H7 (cell line): ENCODE measurements at places on chromosomes 7 and 10. TPM values are rescaled to one million over a fixed set of nuclear protein-coding genes. Genes with fewer than 3 reads are reported as not detected.
A peak's percentile ranks its signal among the peaks of the same experiment; 100 is the strongest.

- peak; percentile 85 for DNase-seq
Measured at GRCh38 chr7:149317986-149318672, 56.1 kb downstream of the ZNF783 start.

DNA sequence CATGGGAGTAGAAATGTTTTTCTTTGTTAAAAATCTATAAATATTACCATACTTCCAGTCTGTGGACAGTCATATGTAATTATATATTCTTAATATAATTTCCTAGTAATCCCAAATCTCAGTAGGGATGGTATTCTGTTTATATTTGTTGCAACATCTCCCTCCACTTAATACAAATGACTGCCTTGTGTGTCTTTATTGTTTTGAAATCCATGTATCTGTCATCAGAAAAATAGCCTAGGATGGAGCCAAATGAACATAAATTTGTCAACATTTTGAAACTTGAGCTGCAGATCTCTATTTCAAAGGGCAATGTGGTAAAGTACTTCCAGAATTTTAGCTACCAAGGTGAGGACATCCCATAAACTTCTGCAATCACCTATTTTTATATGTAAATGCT is 290.7 kb downstream of the TSPAN12 start:
- DNase-seq = no peak

DNA sequence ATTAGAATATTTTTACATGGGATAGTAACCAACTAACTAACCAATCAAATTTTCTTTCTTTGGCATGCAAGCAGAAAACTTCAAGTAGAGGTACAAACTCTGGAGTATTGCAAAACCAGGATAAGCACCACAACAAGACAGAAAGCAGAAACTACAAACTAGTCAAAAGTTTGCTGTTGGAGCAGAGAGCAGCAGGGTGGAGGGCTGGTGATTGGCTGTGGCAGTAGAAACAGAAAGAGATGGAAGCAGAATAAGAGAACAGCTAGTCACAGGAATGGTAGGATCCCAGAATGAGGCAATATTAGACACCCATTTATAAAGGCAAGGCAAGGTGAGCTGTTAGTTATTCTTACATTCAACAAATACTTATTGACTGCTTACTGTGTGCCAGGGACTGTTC is 6.8 kb upstream of the MACC1 start:
- no peak for DNase-seq

DNA sequence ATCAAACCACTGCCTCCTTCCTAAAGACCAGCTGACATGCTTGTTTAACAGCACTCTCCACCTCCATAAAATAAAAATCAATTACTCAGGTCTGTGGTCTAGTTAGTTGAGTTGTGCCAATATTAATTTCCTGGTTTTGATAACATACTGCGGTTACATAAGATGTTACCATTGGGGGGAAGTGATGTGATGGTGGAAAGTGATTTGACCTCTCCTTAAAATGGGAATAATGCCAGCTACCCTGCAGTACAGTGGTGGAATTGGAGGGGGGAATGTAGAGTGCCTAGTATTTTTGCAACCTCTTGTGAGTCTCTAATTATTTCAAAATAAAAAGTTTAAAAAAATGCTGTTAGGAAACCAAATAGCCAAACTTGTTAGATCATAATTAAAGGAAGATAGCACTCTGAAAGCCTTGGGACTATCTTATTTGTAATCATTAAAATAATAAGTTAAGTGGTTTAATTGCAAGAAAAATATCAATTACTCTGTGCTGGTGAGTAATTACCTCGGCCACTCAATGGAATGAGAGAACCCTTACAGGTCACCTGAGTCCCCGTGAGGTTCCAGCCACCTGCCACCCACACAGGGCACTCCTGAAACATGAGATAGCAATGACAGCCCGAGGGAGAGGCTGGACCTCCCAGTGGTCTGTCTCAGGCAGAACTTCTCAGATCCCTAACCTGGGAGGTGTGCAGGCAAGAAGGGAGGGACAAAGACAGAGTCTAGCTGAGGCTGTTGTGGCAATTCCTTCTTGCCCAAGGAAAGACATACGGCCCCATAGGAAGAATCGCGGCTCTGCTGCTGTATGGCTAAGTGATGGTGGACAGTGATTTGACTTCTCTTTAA is 94.1 kb downstream of the SH3PXD2A start:
- no peak for DNase-seq

GRCh38 chr7:141193066-141193465 is 119.2 kb downstream of the TMEM178B start:
- no peak for DNase-seq

CRTAC1 gene
- 0.03 and 0.63 TPM in 2 replicates for total RNA-seq

GRCh38 chr10:126909147-126909546 is 3.9 kb downstream of the DOCK1 start:
- no peak for DNase-seq

DNA sequence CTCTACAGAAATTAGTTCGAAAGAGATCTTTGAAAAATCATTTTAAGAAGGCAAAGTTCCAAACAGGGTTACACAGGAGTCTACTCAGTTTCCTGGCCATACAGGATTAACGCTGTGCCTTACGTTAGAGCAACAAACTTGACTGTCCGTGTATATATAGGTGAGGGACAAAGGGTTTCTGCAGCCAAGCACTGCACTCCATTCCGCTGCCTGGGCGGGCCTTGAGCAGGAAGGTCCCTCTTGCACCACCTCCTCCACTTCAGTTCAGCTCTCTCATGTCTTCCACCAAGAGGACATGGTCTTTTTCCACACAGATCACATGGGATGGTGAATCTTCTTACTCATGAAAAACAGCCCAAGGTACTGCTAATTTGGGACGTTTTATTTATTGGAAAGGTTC is 43.2 kb downstream of the MCMBP start:
- DNase-seq = no peak

- no peak for DNase-seq
Measured at GRCh38 chr10:61543831-61544230, 90.7 kb upstream of the TMEM26 start.

DNA sequence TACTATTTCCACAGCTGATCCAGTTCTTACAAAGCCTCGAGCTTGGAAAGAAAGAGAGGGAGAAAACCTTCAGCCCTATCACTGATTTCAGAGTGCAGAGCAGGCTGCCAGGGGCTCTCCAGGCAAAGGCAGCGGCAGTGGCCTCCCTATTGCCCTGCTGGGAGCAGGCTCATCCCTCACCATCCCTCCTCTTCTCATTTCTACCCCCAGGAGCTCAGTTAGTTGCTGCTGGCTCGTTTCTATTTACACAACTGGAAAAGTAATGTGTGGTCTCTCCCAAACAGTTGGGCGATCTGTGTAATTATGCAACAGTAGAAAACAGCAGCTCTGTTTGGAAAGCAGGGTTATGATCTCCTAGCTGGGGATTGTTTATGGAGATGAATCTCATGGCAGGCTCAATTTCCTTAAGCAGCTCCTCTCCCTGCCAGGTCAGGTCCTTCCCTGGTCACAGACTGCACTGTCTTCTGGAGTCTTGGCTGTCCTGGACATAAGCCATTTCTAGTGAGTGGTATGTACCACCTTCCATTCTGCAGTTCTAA is 28.7 kb upstream of the TNS3 start:
- no peak for DNase-seq

CDNF gene
- 0.28 and 2.8 TPM in 2 replicates for total RNA-seq

DNA sequence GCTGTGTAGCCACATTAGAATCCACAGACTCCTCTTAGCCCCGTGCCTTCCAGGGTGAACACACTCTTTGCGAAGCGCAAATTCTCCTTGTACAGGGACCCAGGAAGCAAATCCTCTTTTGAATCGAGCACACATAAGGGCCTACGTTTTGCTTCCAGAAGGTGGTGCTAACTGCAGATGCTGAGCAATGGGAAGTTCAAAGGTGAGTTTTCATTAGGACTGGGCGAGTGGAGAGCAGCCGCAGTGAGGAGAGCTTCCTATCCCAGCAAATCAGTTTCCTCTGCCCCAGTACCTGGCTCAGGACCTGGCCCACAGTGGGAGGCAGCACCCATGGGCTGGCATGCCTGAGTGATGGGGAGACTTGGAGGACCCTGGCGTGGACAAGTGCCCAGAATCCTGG is 23.5 kb upstream of the GPR26 start:
- DNase-seq = peak; percentile 47

DNA sequence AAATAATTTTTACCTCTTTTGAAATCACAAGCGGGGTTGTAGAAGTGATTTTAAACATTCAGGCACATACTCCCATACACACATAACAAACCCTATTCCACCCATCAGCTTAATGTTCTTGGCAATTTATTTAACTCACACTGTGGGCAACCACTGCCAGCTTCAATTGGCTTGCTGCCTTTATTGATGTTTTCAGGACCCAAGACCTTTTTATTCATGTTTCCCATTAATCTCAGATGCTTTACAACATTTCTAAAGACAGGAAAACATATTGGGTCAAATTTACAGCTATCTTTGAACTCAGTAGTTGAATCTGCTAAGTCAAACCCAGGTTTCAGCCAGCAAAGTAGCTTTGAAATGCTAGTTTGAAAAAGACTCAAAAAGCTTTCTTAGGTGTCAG is 72.9 kb upstream of the TEX47 start:
- DNase-seq = no peak

HOXA9 gene
- not detected in 2 replicates for total RNA-seq

- DNase-seq = no peak
Measured at GRCh38 chr7:151740081-151740851, 136.6 kb downstream of the PRKAG2 start.

GRCh38 chr10:15815242-15815885 is 44.9 kb downstream of the MINDY3 start:
- DNase-seq = no peak

DNA sequence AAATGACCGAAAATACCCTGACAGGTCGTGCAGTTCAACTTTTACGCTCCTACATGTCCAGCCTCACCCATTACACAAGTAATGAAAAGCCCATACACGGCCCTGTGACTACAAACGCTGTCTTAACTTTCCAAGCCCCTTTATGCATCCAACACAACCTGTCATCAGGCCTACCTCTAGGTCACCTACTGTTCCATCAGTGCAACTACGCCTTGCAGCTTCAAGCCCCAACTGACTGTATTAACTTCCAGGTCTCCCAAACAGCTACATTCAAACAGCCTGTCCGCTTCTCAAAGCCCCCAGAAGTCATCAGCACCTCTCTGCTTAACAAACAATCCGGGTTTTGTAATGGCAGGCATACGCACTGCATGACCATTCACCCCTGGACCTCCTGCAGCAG is 19.2 kb downstream of the ZNF107 start:
- DNase-seq = peak; percentile 7

GRCh38 chr10:132110111-132110521 is 44.4 kb downstream of the JAKMIP3 start:
- DNase-seq = no peak

GRCh38 chr7:151446412-151446811 is 6.5 kb upstream of the CRYGN start:
- DNase-seq = no peak
